ENCODE measurements at places on chromosomes 1 and 21.

DNA sequence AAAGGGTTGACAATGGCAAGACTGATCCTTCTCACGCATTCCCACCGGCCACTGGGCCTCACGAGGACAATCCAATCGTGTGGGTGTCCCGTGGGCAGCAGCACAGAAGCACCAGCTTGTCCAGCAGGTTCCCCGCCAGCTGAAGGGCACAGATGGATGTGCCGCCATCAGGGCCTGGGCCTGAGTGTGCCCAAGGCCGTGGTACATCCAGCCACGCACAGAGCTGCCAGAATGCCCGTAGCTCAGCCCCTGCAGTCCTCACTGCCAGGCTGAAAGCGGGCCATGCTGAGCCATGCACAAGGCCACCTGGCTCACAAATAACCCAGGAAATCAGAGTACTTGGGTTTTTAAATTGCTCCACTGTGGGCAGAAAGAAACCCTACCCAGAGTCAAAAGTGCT lies 7.0 kb downstream of the NPHP4 start:
- no peak for DNase-seq

DNA sequence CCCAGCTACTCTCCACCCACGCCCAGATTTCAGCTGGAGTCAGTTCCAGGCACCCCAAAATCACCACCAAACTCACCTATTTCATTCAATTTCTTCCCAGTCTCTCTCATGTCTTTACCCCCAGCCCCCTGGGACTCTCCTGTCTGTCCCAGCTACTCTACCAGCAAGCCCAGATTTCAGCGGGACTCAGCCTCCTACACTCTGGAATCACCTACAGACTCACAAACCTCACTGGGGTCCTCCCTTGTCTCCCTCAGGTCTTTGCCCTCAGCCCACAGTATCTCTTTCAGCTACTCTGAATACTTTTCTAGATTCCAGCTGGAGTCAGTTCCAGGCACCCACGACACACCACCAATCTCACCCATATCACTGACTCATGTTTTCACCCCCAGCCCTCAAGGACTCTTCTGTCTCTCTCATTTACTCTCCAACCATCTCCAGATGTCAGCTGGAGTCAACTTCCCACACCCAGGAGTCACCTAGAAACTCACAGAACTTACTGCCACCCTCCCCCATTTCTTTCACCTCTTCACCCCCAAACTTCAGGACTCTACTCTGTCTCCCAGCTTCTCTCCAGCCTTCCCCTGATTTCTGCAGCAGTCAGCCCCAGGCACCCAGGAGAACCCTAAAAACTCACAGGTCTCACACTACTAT lies 1529.3 kb upstream of the TPTE start:
- no peak for DNase-seq

GRCh38 chr1:29832936-29833335 lies 596.6 kb downstream of the PTPRU start:
- DNase-seq: no peak

GRCh38 chr1:29324771-29325351 lies 88.5 kb downstream of the PTPRU start:
- DNase-seq: no peak

DNA sequence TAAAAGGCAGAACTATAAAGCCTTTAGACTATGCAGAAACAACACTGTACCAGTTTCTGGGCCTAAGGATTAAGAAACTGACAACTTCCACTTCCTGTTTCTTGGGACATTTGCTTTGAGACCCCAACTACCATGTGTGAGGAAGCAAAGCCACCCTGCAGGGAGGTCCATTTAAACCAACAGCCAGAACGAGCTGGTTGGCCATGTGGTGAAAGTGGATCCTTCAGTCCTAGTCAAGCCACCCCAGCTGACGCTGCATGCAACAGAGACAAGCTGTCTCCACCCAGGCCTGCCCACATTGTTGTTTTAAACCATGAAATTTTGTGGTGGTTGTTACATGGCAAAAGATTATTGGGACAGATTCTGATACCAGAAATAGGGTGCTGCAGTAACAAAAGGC lies 31.8 kb upstream of the SLFNL1 start:
- no peak for DNase-seq

- DNase-seq: no peak
Measured at GRCh38 chr1:180964595-180964994, 51.9 kb downstream of the KIAA1614 start.

- no peak for DNase-seq
Measured at GRCh38 chr1:56501426-56501825, 77.9 kb downstream of the PLPP3 start.

DNA sequence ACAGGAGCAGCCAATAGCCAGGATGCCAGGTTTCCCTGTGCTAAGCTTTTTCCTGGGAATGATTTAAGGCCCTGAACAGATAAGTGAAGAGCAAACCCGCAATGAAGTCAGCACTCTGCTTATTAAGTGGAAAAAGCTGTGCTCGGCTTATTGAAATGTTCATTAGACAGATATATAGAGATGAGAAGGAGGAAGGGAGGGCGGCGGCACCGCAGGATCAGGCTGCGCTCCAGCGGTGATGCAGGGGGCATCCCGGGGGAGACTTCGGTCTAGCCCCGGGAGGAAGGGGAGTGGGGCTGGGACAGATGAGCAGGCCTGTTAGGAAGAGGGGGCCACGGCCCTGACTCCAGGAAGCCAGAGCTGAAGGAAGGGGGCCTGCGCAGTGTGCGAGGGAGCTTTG lies 115.0 kb downstream of the TMEM53 start:
- no peak for DNase-seq

- no peak for DNase-seq
Measured at GRCh38 chr1:176989754-176990153, 174.8 kb downstream of the ASTN1 start.

DNA sequence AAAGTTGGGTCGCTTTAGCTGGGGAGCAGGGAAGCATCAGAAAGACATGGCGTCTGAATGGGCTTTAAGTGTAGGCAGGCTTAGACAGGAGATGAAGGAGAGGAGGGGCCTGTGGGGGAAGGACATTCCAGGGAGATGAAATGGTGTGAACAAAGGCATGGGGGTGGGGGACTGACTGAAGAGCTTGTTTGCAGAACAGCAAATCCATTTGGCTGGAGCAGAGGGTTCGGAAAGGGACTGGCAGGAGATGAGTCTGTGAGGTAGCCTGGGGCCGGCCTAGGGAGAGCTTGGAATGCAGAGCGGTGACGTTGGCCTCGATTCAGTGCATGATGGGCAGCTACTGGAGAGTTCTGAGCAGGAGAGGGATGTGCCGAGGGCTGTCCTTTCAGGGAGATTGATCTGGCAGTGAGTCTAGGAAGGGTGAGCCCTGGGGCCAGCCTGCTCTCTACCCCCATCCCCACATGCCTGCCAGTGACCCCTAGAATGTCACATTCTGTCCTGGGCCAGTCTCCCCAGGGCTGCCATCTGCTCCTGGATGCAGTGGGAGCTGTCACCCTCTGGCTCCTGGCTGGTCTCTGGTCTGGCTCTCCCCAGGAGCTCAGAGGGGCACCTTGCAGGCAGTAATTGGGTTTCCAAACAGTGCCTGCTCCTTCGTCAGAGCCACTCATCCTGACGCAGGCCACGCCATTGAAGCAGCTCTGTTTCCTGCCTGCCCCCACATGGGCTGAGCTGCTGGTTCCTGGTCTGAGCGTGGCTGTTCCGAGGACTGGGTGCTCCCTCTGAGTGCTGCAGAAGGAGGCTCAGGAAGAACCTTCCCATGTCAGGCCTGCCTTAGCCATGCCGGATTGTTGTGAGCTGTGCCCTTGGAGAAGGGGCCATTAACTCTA lies 22.3 kb upstream of the TMEM222 start:
- no peak for DNase-seq

GRCh38 chr1:93615582-93616150 lies 66.0 kb downstream of the BCAR3 start:
- DNase-seq: no peak

DNA sequence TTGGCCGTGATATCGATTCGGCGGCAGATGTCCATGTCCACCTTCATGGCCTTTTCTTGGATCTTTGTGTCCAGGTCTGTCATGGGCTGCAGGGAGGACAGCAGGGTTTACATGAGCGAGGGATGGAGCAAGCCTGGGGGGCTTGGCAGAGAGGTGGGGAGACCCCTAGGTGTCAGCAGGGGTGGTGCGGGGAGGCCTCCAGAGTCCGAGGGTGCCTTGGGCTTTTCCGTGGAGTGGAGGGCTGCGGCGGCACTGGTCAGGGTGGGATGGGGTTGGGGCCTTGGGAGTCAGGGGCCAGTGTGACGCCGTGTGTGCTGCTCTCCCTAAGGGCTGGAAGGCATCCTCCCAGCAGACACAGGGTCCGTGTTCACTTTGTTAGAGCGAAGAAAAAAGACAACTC lies 16.1 kb upstream of the ALDH4A1 start:
- no peak for DNase-seq

GRCh38 chr1:41935226-41935625 lies 16.5 kb upstream of the HIVEP3 start:
- no peak for DNase-seq

- DNase-seq: no peak
Measured at GRCh38 chr1:56025942-56026341, 553.4 kb downstream of the PLPP3 start.

DNA sequence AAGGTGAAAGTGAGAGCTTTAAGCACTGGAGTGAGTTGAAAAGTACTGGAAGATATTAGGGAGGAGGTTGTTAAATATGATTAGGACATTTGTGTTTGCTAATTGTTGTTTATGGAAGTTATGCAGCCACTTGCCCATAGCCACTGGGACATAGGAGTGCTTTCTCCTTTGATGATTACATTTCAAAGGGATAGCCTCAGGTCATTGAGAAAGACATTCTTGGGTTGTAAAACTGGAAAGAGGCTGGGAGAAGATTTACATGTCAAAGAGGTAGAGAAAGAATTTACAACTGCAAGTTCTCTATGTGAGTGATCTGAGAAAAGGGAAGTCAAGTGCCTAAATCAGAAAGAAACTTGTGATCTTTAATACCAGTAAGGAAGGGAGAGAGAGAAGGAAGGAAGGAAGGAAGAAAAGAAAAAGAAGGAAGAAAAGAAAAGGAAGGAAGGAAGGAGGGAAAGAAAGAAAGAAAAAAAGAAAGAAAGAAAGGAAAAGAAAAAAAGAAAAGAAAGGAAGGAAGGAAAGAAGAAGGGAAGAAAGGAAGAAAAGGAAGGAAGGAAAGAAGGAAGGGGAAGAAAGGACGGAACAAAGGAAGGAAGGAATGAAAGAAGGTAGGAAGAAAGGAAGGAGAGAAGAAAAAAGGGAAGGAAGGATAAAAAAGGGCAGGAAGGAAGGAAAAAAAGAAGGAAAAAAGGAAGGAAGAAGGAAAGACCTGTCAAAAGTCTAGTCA lies 284.6 kb upstream of the DPYD start:
- DNase-seq: no peak

DNA sequence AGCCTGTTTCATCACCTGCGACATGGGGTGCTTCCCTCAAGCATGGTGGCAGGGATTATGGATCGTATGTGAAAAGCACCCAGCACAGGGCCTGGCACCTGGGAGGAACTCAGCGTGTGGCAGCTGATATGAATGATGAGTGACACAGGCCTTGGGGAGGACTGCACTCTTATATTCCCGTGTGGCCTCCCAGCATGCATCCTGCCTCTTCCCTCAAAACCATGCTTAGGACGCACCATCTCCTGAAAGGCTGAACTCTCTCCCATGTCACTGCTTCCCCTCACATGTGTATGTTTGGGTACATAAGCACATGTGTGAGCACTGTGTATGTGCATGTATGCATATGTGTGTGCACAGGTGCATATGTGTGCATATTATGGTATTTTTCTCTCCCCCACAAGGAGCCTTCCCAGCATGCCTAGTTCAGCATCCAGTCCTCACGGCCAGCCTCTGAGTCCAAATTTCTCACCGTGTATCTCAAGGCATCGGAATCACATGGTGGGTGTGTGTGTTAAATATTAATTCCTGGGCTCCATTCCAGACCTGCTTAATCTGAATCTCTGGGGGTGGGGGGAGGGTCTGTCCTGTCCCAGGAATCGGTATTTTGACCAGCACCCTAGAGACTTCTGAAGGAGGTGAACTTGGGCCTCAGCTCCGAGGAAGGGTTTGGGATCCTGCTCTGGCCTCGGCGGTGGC lies 12.8 kb downstream of the MYOM3 start:
- no peak for DNase-seq

- no peak for DNase-seq
Measured at GRCh38 chr1:49026230-49026811, 249.6 kb upstream of the BEND5 start.

DNA sequence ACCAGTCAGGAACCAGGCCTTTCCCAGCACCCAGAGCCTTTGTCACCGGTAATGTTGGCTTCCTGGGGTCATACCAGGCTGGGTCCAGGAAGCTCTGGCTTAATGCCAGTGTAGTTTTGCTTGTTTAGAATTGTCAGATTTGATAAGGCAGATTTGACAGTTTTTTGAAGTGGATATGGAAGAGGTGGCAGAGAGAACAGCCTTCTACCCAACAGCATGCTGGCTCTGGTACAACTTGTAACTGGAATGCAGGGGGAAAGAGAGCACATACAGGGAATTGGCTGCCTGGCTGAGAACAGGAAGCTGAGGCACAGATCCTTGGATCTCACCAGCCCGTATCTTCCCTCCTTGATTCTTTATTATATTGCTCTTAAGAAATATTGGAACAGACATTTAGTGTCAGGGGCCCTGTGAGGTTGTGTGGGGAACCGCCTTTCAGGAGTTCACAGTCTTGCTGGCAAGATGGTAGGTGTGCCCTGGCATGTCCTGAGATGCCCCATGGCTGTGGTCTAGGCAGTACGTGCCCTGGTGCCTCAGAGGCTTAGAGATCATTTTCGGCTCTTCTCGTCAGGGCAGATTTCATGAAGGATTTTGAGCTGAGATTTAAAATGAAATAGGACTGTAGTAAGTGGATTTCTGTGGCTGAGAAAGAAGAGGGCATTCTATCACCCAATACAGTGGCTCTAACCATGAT lies 227.0 kb downstream of the PBX1 start:
- no peak for DNase-seq

DNA sequence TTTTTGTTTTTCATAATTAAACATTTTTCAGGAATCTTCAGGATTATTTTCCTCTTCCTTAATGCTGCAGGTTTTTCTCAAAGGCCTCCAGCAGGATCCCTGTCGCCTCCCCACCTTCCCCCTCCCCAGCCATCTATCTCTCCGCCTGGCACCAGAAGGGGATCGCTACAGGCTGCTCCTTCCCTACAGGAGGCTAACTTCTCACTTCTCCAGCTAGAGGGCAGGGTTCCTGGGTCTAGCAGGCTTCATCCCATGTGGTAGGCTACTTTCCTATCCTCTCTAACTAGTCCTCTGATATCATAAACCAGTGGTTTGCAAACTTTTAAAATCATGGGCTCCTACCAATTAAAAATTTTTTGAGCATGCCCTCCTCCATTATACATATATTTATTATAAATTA lies 104.1 kb downstream of the KCNN3 start:
- peak; percentile 21 for DNase-seq

DNA sequence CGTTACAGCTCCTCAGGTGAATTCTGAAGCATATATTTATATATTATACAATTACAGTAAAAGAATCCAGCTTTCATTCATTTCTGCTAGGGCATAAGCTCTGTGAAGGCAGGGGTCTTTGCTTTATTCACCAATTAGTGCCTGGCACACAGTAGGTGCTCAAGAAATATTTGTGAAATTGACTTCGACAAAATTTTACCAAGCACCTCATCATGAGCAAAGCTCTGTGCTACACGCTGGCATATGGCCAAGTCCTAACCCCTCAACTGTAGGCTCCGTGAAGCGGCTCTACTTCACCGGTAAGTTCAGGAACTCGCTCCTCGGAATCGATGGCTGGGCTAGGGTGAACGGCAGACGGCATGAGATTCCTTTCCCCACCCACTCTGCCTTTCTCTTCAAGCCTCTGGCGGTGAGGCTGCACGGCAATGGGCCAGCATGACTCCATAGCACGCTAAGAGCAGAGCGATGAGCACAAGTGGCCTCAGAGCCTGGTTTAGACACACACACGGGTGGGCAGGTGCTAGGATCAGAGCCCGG lies 8.7 kb downstream of the C1orf174 start:
- no peak for DNase-seq

GRCh38 chr1:62312698-62313097 lies 6.5 kb downstream of the KANK4 start:
- DNase-seq: no peak

GRCh38 chr1:240492832-240493440 lies 119.0 kb downstream of the GREM2 start:
- no peak for DNase-seq
